ENCODE measurements at places on chromosomes 4 and X. TPM values are rescaled to one million over a fixed set of nuclear protein-coding genes. Genes with fewer than 3 reads are reported as not detected.
A peak's percentile ranks its signal among the peaks of the same experiment; 100 is the strongest.

TMEM271 gene
- polyA plus RNA-seq: not detected

ERCC6L gene
- polyA plus RNA-seq: 4.1 TPM

GRCh38 chr4:40238700-40239548 lies 42.1 kb downstream of the RHOH start:
- DNase-seq: no peak

DNA sequence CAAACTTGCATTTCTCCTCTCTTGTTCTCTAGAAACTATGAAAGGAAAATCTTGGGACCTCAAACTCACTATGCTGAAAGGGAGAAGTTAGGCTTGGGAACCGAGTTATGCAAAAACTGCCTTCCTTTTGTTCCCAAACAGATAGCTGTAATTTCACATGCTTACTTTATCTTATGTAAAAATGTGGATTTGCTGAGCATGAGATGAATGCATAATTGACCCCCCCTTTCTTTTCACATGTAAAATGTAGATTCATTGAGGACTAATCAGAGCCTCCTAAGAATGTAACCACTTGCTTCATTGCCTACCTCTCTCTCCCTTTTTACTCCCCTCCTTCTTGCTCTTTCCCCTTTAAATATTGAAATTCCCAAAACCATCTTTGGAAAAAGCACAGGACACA lies 18.0 kb downstream of the TBC1D9 start:
- DNase-seq: no peak

HGFAC gene
- not detected for polyA plus RNA-seq

TCP11X2 gene
- not detected for polyA plus RNA-seq

DNA sequence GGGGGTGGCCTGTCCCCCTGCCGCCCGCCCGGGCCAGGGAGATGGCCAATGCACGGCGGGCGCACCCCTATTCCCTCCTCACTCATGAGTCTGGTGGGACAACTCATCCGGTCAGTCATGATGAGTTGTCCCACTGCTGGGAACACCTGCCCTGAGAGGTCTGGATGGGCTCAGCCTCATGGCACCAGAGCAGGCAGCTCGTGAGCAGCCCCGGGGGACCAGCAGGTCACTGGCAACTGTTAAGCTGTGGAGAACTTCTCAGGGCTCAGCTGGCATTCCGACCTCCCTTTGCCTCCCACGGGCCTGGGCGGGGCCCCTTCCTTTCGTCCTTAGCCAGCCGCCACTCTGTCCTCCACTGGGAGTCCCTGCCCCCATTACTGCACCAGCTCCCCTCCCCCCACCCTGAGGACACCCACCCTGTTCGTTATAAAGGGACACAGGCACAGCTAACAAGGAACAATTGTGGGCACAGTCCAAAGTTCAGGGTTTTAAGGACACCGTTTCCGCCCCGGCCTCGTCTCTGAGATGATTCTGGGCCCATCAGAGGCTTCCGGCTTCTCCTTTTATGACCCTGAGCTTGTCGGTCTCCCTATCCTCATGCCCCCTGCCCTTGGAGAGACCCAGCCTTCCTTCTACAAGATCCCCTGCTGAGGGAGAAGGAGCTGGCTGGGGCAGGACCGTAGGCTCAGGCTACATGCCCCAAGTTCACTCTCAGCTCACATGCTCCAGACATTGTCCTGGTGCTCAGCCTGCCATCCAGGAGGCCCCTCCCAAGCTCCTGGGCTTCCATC lies 14.6 kb upstream of the KIAA0232 start:
- DNase-seq: no peak

- DNase-seq: peak; percentile 71
These were observed 345.4 kb upstream of the GATB start for GRCh38 chr4:152106113-152106763.

GRCh38 chrX:127317159-127317558 lies 497.6 kb downstream of the PRR32 start:
- DNase-seq: no peak

- no peak for DNase-seq
These were observed 151.1 kb downstream of the PDE5A start for GRCh38 chr4:119477412-119478053.

DNA sequence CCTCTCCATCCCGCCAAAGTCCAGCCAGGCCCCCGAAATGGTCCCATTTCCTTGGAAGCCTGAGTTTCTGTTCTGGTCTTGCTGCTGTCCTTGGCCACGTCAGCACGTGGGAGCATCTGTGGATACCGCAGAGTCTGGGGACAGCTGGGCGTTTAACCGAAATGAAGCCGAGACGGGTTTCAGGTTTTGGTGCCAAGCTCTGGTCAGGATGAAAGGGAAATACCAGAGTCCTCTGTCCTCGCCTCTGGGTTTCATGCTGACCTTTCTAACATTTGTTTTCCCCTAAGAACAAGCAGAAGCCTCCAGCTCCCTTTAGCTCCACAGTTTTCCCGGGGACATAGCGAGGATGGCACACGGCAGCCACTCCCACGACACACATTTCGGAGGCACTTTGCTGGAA lies 19.7 kb downstream of the SHOX start:
- no peak for DNase-seq

DNA sequence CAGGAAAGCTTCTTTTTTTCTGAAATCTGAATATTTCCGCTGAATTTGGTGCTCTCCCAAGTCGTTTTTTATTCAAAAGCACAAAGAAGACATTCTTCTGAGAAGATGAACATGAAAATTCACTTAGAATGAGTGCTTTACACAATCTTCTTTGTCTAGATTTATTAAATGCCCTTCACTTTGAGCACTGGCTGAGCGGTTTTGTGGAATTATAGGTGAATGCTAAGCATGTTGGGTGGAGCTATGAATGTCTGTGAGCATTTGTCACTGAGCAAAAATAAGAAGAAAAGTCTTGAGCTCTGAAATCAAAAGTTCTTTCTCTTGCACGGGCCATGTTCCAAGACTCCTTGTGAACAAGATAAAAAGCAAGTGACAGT lies 13.1 kb downstream of the GASK1B start:
- DNase-seq: no peak

GRCh38 chr4:45566896-45567603 lies 556.8 kb downstream of the GABRG1 start:
- DNase-seq: no peak

GRCh38 chr4:34094114-34094513 lies 2150.2 kb downstream of the ARAP2 start:
- DNase-seq: no peak

- DNase-seq: no peak
These were observed 23.4 kb downstream of the USP9X start for GRCh38 chrX:41108463-41109205.

UGT8 gene
- polyA plus RNA-seq: 0.93 TPM

DNA sequence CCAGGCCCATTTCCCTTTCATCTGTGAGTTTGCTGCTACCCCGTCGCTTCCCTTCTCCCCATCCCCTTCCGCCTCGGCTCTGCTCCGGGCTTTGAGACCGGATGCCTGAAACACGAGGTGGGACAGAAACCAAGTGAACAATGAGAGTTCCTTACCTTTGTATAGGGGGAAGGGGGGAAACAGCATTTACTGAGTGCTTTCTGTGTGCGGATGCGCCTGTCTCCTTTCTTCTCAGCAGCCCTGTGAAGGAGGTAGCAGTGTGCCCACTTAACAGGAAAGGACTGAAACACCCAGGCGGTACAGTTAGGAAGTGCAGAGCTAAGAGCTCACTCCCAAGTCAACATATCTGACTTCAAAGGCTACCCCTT lies 43.2 kb upstream of the TMSB15B start:
- no peak for DNase-seq

GRCh38 chrX:73563738-73564068 lies 706 bp downstream of the CHIC1 start:
- no peak for DNase-seq

- no peak for DNase-seq
These were observed 27.8 kb upstream of the SORBS2 start for GRCh38 chr4:185839770-185840169.

DNA sequence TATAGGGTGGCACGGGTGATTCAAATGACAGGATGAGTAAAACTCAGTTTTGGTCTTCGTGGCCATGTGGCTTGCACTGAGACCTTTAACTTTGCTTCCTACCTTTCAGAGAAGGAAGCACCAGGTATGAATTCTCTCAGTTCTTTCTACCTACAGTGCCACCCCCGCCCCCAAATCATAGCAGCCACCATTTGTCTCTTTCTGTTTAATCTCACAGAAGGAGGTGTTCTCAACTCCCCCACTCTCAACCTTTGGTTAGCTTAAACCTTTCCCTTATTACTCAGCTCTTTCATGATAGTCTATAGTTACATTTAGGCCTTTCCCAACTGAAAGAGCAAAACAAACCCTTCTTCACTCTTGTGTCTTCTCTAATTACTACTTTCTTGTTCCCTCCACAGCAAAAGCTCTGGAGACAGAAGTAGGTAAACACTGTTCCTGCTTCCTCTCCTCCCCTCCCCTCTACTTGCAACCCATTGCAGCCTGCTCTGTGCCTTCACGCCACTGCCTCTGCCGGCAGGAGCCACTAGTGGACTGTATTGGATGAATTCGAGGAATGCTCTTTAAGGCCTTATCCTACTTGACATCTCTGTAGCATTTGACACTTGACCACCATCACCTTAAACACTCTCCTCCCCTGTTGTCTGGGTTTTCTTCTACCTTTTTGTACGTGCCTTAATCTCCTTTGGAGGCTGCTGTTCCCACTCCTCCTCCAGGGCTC lies 123.7 kb downstream of the AFF1 start:
- DNase-seq: no peak

FAM9C gene
- polyA plus RNA-seq: not detected

GJB1 gene
- not detected for polyA plus RNA-seq

GRCh38 chr4:18134111-18134510 lies 112.6 kb upstream of the LCORL start:
- no peak for DNase-seq

GRCh38 chrX:135484641-135485289 lies 35.7 kb upstream of the INTS6L start:
- DNase-seq: no peak

PASD1 gene
- not detected for polyA plus RNA-seq

DNA sequence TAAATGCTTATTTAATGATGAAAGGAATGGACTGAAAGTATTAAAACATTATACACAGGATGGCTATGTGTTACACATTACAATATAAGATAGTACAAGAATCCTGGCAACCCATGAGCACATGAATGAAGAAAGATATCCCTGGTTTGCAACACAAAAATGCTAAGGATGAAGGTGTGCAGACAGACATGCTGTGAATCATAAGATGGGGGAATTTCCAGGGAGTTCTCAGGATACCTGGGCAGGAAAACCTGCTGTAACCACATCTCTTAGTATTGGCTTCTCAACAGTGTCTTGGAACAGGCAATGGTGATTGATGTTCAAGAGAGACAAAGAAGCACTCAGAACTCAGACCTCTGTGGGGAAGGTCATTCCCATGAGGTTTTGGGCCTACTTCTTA lies 23.9 kb upstream of the ANOS1 start:
- DNase-seq: no peak

DNA sequence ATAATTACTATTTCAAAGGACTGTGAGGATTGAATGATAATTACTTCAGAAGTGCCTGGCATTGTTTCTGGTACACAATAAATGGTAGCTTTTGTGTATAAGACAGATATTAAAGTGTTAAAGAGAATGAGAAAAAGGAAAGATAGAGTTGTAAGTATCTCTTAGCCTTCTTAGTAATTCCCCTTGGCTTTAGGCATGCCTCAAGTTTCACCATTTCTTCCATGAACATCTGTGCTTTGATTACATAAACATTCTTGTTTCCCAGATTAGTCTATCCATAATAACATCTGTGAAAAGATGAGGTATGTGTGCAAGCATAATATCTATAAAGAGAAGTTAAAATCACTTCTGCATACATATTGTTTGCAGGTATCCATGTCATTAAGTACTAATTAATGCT lies 230.9 kb upstream of the TEX13A start:
- DNase-seq: no peak

PLAC8 gene
- polyA plus RNA-seq: 0.61 TPM

DNA sequence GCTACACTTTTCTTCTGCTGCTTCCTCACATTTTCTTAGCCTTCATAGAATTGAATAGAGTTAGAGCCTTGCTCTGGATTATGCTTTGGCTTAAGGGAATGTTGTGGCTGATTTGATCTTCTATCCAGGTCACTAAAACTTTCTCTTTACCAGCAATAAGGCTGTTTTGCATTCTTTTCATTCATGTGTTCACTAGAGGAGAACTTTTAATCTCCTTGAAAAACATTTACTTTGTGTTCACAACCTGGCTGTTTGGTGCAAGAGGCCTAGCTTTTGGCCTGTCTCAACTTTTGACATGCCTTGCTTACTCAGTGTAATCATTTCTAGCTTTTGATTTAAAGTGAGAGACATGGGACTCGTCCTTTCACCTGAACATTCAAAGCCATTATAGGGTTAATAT lies 87.7 kb upstream of the RAB40AL start:
- no peak for DNase-seq

GRCh38 chrX:115581759-115582615 lies 21.0 kb downstream of the PLS3 start:
- no peak for DNase-seq

- no peak for DNase-seq
These were observed 49.2 kb downstream of the VSIG4 start for GRCh38 chrX:65990702-65991101.

DNA sequence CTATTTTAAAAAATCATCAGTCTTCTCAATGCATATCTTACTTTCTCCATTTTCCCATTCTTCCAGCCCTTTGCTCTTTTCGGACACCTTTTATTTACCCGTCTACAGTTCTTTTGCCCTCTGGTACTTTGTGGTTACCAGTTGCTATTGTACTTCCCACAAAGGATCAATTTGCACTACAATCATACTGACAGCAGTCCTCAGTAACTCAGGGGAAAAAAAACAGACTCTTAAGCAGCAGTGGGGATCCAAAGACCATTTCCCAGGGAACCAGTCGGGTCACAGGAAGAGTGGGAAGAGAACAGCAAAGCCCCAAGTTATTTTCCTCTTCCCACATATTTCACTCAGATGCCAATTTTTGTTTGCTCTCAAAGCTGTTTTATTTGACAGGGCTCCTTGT lies 23.1 kb downstream of the DMD start:
- no peak for DNase-seq

C1GALT1C1 gene
- polyA plus RNA-seq: 24.1 TPM

- DNase-seq: no peak
These were observed 18.2 kb downstream of the VAMP7 start for GRCh38 chrX:155899366-155899765.

CSAG3 gene
- polyA plus RNA-seq: not detected

Measured in keratinocyte (primary cell).